ENCODE measurements at places on chromosomes 4 and X. TPM values are rescaled to one million over a fixed set of nuclear protein-coding genes. Genes with fewer than 3 reads are reported as not detected.

- no peaks in the 10 kb centered on the region for H3K4me1 ChIP-seq
- H3K27ac ChIP-seq = no peak overlapping the region
- H3K27me3 ChIP-seq = no peaks in the 10 kb centered on the region
- no peak for DNase-seq
- no peak overlapping the region for H3K4me3 ChIP-seq
These were observed 125.7 kb downstream of the SH3KBP1 start for GRCh38 chrX:19761554-19762295.

GRCh38 chrX:63932006-63932405 is 147.0 kb upstream of the ARHGEF9 start:
- DNase-seq = no peak
- no peak overlapping the region for H3K27ac ChIP-seq
- H3K27me3 ChIP-seq = no peaks in the 10 kb centered on the region
- no peak overlapping the region for H3K4me3 ChIP-seq

DNA sequence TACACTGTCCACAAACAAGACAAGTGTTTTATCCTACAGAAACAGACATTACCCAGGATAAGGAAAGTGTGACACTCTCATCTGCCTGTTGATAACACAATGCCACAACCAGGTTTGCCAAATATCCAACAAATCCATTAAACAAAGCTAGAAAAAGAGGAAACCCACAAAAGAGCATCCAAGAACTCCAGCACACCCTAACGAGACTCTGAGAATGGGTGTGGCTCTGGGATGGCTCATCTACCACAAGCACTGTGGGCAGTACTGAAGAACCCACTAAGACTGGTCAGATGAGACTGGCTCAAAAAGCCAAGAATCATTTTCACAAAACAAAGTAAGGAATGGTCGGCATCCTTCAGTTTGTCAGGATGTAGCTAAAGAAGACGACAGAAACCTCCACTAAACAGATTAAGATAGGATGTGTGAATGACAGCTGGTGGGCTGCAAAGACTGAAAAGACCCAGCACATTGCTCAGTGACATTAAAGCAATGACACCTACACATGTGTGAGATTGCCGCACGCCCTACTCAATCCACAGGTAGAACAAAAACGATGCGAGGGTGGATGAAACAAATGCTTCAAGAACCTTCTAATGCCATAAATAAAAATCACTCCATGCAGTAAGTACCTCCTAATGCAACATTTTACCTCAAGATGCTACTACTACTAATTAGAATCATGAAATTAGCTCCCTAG is 14.7 kb downstream of the ATP8A1 start:
- no peak for DNase-seq
- H3K4me1 ChIP-seq = no peaks in the 10 kb centered on the region
- H3K36me3 ChIP-seq = no peaks in the 10 kb centered on the region

Gene PSAPL1
- not detected for total RNA-seq

Gene TRAM1L1
- total RNA-seq = 6.3 TPM

DNA sequence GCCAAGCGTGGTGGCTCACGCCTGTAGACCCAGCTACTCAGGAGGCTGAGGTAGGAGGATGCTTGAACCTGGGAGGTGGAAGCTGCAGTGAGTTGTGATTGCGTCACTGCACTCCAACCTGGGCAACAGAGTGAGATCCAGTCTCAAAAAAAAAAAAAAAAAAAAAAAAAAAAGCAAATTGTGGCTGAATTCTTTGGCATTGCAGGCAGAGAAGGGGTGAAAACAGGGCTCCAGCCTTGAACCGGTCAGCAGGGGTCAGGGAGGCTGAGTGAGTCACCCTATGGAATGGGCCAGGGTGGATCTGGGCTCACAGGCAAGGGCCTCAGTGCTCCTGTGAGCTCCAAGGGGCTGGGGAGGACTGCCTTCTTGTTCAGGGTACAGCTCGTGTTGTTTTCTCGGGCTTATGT is 13.2 kb upstream of the FAM3A start:
- H3K27me3 ChIP-seq = no peaks in the 10 kb centered on the region
- no peak overlapping the region for H3K4me3 ChIP-seq
- no peak for DNase-seq
- H3K36me3 ChIP-seq = no peaks in the 10 kb centered on the region
- no peaks in the 10 kb centered on the region for H3K4me1 ChIP-seq

- H3K27ac ChIP-seq = no peak overlapping the region
- no peaks in the 10 kb centered on the region for H3K36me3 ChIP-seq
- DNase-seq = no peak
These were observed 458.1 kb downstream of the STIM2 start for GRCh38 chr4:27318740-27319139.

Gene SEL1L3
- 12.6 TPM for total RNA-seq

DNA sequence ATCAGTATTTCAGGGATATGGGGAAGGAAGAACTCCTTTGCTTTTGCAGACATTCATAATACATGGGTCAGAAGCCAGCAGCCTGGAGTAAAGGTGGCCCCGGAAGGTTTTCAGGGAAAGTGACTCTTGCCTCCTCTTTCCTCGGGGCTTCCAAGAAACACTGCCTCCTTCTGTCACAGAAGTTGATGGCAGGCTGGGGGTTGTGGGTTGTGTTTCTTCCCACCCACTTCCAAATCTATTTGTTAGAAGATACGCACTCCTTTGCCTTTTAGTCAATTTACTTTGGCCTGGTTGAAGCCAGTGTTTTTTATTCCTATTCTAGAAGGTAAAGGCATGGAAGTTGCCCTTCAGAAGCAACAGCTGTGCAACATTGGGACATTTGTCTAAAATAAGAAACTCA is 19.7 kb downstream of the KIT start:
- no peak overlapping the region for H3K4me3 ChIP-seq
- H3K27ac ChIP-seq = no peak overlapping the region
- DNase-seq = no peak
- H3K27me3 ChIP-seq = no peaks in the 10 kb centered on the region
- no peaks in the 10 kb centered on the region for H3K36me3 ChIP-seq

GRCh38 chr4:113673450-113673849 is 88.1 kb downstream of the CAMK2D start:
- peaks cover 3% of the 10 kb centered on the region for H3K4me1 ChIP-seq
- H3K27me3 ChIP-seq = no peaks in the 10 kb centered on the region
- DNase-seq = no peak
- no peaks in the 10 kb centered on the region for H3K36me3 ChIP-seq
- H3K4me3 ChIP-seq = no peak overlapping the region
- no peak overlapping the region for H3K27ac ChIP-seq

DNA sequence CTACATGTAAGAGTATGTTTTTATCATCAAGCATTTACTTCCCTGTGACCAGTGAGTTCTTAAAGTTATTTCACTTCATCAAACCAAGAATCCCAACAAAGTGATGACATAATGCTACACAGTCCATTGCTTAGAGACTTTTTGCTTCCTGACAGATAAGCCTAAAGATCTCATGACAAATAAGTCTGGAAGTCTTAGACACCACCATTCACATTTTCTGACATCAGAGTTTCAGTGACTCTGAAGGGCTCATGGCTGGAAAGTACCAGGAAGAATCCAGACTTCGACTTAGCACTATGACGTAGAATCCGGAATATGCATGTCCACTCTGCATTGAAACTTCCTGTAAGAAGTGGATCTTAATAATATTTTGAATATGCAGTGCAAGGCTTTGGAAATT is 53.7 kb downstream of the CLDN22 start:
- H3K4me1 ChIP-seq = no peaks in the 10 kb centered on the region
- DNase-seq = no peak
- H3K4me3 ChIP-seq = no peak overlapping the region
- no peak overlapping the region for H3K27ac ChIP-seq
- no peaks in the 10 kb centered on the region for H3K27me3 ChIP-seq

- H3K4me1 ChIP-seq = no peaks in the 10 kb centered on the region
- no peaks in the 10 kb centered on the region for H3K27me3 ChIP-seq
- DNase-seq = no peak
These were observed 68.7 kb upstream of the NDST3 start for GRCh38 chr4:117965622-117966021.

GRCh38 chr4:35520059-35520458 is 724.3 kb downstream of the ARAP2 start:
- no peak overlapping the region for H3K27ac ChIP-seq
- H3K36me3 ChIP-seq = no peaks in the 10 kb centered on the region
- no peak overlapping the region for H3K4me3 ChIP-seq

DNA sequence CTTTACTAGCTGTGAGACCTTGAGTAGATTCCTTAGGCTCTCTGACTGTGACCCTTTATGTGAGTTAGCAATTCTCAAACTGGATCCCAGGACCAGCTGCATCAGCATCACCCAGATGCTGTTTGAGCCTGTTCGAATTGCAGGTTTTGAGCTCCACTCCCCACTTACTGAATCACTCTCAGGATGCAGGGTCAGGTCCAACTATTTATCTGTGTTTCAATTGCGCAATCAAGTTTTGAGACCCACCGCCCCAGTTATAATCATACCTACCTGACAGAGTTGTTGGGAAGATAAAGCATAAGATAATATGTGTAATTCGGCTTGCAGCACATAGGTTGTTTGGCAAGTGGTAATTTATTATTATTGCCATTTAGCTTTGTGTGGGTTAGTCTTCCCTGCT is 155.8 kb upstream of the DGKK start:
- H3K4me1 ChIP-seq = no peaks in the 10 kb centered on the region
- H3K27me3 ChIP-seq = no peaks in the 10 kb centered on the region
- no peak for DNase-seq
- no peaks in the 10 kb centered on the region for H3K36me3 ChIP-seq

DNA sequence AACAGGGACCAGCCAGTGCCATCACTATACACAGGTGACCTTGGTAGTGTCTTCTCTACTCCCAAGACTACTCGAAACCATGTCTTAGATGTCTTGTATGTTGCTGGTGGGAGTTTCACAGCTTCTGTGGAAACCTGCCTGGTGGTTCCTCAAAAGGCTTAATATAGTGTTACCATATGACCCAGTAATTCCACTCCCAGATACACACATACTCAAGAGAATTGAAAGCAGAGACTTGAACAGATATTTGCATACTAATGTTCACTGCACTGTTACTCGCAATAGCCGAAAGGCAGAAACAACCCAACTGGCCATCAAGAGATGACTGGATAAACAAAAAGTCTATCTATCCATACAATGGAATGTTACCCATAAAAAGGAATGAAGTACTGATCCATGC is 3.1 kb downstream of the TFDP3 start:
- DNase-seq = no peak
- no peaks in the 10 kb centered on the region for H3K4me1 ChIP-seq
- no peaks in the 10 kb centered on the region for H3K36me3 ChIP-seq
- H3K4me3 ChIP-seq = no peak overlapping the region
- no peak overlapping the region for H3K27ac ChIP-seq

DNA sequence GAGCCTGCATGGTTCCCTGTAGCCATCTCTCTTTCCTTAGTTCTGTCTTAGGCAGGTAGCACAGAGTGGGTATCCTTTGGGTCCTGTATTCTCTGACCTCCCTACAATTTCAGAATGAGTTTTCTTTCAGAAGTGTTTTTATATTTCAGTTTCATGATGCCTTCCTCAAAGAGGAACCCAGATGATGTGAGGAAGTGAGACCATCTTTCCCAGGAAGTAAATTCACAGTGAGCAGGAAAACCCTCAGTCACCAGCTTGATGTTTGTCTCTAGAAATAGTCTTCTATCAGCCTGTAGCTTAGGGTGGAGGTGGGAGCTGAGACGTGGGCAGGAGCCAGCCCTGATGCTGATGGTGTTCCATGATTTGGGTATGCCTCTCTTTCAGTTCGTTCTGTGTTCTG is 16.9 kb downstream of the PLAC1 start:
- H3K4me1 ChIP-seq = no peaks in the 10 kb centered on the region
- no peak overlapping the region for H3K4me3 ChIP-seq
- no peak for DNase-seq
- H3K36me3 ChIP-seq = no peaks in the 10 kb centered on the region
- H3K27ac ChIP-seq = no peak overlapping the region

Gene KCND1
- total RNA-seq = 3.9 TPM

Gene XPNPEP2
- 0.87 TPM for total RNA-seq

DNA sequence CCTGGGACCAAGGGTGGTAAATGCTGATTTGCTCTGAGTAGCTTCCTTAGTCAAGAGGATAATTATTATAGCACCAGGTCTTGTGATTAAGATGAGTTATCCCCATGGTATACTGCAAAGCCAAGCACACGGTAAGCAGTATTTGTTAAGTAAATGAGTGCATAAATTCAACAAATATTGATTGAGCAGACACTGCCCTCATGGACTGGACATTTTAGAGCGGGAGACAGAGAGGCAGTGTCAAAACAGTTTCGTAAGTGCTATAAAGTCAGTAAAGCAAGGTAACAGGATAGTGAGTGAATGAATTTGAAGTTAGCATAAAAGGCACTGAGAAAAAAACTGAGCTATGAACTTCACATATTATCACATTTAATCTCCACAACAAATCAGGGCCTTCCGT is 13.9 kb downstream of the PHF8 start:
- H3K4me1 ChIP-seq = no peaks in the 10 kb centered on the region
- H3K27ac ChIP-seq = no peak overlapping the region
- H3K27me3 ChIP-seq = no peaks in the 10 kb centered on the region
- no peak for DNase-seq

Gene NR0B1
- 0.22 TPM for total RNA-seq

DNA sequence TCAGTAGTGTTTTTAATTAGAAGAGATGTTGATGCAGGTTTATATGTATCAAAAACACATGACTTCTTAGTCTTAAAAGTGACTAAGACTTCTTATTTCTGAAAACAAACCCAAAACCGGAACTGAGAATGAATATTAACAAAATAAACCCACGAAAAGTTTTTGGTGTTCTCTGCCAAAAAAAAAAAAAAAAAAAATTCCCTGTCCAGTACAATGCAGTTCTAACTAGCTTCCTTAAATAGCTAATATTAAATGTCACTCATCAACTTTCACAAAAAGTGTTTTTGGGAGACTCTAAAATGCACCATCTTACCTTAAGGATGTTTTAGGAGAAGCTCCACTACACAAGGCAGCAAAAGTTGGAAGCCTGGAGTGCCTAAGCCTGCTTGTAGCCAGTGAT is 2.0 kb downstream of the ANKRD37 start:
- H3K27me3 ChIP-seq = no peaks in the 10 kb centered on the region
- no peaks in the 10 kb centered on the region for H3K36me3 ChIP-seq
- no peak for DNase-seq
- peaks cover 55% of the 10 kb centered on the region for H3K4me1 ChIP-seq

GRCh38 chrX:143486105-143486504 is 31.2 kb downstream of the SPANXN3 start:
- H3K27ac ChIP-seq = no peak overlapping the region
- no peaks in the 10 kb centered on the region for H3K4me1 ChIP-seq
- H3K4me3 ChIP-seq = no peak overlapping the region
- no peaks in the 10 kb centered on the region for H3K27me3 ChIP-seq
- H3K36me3 ChIP-seq = no peaks in the 10 kb centered on the region

Gene AVPR2
- total RNA-seq = 5.7 TPM

Gene LNX1
- 4.8 TPM for total RNA-seq

DNA sequence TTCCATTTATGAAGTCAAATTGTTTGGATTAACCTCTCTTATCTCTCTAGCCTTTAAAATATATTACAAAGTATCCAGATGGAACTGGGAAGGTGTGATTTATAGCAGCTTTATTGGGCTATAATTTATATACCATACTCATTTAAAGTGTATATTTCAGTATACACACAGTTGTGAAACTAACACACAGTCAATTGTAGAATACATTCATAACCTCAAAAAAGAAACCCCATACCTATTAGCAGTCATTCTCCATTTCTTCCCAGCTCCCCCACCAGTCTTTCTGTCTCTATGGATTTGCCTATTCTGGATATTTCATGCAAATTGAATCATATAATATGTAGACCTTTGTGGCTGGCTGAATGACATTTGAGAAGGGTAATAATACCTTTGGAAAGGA is 7.6 kb upstream of the NAP1L5 start:
- H3K27ac ChIP-seq = no peak overlapping the region
- H3K4me1 ChIP-seq = peaks cover 5% of the 10 kb centered on the region
- peaks cover 44% of the 10 kb centered on the region for H3K36me3 ChIP-seq
- H3K27me3 ChIP-seq = no peaks in the 10 kb centered on the region

Gene ARHGEF38
- not detected for total RNA-seq

Gene TMPRSS11A
- total RNA-seq = not detected

All from tibial nerve (tissue), 4 donors.